CD4-positive, alpha-beta T cell treated with Interleukin-15 for 4 hours (primary cell): ENCODE measurements at places on chromosomes 11 and 22.

GRCh38 chr11:78916759-78917158, 342.1 kb upstream of the NARS2 start:
- no peak for DNase-seq

DNA sequence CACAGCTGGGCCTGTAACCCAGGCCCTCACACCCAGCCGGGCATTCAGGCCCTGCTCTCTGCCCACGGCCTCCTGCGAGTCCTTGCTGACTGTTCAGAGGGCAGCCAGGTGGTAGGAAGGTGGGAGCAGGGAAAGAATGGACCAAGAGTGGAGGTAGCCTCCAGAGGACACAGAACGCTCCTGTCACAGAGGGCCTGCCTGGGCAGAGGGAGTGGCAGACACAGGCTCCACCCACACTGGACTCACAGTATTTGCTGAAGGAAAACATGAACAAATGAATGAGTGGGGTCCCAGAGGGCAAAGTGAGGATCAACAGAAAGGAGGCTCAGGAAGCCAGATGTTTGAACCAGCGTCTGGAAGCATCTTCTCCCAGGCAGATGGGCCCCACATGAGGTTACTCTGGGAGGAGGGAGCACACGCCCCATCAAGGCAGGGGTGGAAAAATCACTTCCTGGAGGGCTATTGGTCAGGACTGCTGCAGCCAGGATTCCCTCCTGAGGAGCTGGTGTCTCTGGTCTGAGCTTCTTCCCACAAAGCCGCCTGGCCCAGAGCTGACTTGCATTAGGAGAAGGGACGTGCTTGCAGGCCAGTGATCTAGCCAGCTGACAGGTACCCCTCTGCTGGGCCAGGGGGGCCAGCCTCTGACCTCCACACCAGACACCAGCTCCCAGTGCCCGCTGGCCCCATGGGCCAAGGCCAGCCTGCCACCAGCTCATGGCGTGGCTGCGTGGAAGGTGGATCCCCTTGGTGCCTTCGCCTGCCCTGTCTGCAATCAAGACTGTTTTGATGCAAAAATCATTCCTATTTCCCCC, 84.0 kb downstream of the THAP12 start:
- DNase-seq: no peak

- DNase-seq: no peak
Observed at GRCh38 chr11:77186302-77186701, 58.3 kb downstream of the MYO7A start.

DNA sequence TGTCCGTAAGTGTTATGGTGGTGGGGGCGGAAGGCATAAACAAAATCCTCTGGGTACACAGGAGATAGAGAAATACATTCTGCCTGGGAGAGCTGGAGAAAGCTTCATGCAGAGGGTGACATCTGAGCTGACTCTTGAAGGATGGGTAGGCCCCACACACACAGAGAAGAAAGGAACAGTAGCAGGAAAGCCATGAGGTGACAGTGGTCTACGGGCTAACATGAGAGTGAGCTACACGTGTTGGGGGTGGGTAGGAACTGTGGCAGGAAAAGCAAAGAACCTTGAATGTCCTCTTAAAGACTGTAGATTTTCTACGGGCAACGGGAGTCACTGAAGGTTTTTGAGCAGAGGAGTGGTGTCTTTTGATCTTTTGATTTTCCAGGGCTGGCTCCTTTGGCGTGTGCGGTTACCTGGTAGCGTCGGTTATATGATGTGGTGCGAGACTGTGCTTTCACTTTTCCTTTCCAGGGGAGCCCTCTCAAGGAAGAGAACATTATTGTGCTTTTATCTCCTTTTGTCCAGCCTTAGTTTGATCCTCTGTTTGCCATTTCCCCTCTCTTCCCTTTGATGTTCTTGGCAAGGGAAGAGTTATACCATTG, 39.7 kb downstream of the ADAMTS8 start:
- peak; percentile 6 for DNase-seq

DNA sequence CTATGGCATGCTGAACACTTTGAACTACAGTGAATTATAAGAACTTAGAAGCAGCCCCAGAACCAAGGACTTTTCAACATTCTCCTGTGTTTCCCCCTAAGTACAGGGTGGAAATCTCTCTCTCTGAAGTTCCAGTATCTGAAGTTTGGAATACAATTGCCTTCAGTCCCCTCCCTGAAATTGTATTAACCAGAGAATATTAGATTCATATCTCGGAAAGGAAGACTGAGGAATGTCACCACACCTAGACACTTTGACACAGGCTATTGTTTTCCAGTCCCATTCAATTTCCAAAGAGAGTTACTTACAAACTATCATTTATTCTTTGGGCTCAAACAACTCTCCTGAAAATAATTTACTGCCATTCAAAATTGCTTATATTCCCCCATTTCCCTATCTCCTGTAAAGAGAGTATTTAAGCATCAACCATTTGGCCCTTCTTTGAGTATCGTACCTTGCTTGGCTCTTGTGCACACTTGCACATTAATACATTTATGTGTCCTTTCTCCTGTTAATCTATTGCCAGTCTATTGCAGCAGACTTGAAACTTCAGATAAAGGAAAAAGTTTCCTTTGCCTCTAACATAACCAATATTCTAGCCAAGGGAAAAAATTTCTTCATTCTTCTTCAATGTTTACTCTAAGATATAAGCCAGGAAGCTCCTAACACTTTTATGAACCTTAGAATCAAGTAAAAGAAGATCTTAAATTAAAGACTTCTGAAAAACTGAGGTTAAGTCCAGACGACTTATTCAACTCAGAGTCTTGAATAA, 402.4 kb upstream of the DDI1 start:
- DNase-seq: no peak

DNA sequence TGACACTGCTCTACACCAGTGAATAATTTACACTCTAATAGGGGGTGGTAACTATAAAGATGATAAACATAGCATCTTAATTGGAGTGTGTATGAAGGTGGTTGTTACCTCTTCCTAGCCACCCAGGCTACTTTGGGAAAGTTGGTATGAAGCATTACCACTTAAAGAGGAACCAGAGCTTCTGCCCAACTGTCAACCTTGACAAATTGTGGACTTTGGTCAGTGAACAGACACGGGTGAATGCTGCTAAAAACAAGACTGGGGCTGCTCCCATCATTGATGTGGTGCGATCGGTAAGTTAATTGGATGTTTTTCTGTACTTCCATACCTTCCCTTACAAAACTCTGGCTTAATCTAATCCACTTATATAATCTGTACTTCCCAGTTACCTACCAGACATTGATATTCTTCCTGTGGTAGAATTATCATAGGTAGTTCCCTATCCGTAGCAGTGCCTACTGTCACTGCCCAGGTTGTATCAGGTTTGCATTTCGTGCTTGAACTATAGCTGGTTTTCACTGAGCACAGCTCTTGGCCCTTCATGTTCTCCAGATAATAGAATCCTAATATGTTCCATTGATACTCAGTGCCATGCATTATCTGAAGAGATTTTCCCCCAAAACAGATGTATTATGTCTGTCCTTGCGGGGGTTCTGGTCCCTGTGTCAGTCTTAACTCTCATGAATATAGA, 2.2 kb downstream of the RPL27A start:
- no peak for DNase-seq

GRCh38 chr22:36333644-36334043, 54.1 kb downstream of the MYH9 start:
- DNase-seq: no peak
